ENCODE measurements at places on chromosomes 16 and 17. TPM values are rescaled to one million over a fixed set of nuclear protein-coding genes. Genes with fewer than 3 reads are reported as not detected.

Gene TMEM235
- total RNA-seq, result not detected

Gene MPV17L
- not detected for total RNA-seq

Gene NEK8
- total RNA-seq, result 1.6 TPM

Gene KIF22
- total RNA-seq, result 60.4 TPM

Gene ZG16
- total RNA-seq, result not detected

Gene SLFN11
- total RNA-seq, result 64.8 TPM

Gene RNF112
- 1.6 TPM for total RNA-seq

Gene ABI3
- total RNA-seq, result 4.9 TPM

Gene ZDHHC1
- 9.7 TPM for total RNA-seq

Gene JPH3
- 0.08 TPM for total RNA-seq

Gene EVI2A
- 0.16 TPM for total RNA-seq

Gene HBQ1
- not detected for total RNA-seq

Gene RASD1
- 2.5 TPM for total RNA-seq
